Mucosa of gallbladder (tissue), 1 donor: ENCODE measurements at places on chromosomes 16 and 17.

- DNase-seq = no peak
Measured at GRCh38 chr16:86202267-86202666, 303.3 kb downstream of the IRF8 start.

- DNase-seq = peak; percentile 83
Measured at GRCh38 chr17:78250891-78251772, 19.7 kb downstream of the TMEM235 start.

DNA sequence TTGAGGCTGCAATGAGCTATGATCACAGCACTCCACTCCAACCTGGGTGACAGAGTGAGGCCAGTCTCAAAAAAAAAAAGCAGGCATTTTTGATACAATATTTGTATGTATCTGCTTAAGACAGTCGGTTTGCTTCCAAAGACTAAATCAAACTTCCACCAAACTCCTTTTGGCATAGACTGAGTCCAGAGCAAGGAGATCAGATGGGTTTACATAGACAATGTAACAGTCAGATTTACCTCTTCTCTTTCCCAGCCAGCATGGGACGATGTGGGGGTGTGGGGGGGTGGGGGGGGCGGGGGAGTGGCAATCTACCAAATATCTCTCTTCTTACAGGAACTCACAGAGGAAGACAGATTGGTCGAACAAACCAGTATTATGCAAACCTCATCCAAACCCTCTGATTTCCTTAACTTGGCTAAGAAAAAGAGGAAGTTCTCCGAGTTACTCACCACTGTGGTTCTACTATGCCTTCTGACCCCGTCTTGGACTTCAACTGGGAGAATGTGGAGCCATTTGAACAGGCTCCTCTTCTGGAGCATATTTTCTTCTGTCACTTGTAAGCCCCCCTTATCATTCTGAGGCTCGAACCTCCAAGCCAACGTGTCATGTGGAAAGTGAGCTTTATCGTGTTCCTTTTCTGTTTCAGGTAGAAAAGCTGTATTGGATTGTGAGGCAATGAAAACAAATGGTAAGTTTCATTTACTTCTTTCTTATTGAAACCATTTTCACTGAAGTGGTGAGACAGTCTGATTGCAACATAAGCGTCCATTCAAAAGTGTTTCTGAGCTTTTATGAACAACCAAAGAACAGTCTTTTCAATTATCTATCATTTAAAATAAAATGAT is at the start of gene MILR1:
Gene MILR1 (plus strand): TSS at position 451 of the 848 bp plus-strand sequence. CDS start 54 bp downstream, at position 505.
- DNase-seq = peak; percentile 65

- DNase-seq = peak; percentile 86
Measured at GRCh38 chr17:77319211-77320043, 178.7 kb downstream of the SEC14L1 start.

GRCh38 chr16:64440005-64440404 is 681.9 kb downstream of the CDH11 start:
- DNase-seq = no peak

GRCh38 chr16:30000735-30001631 is 4.9 kb downstream of the INO80E start:
- no peak for DNase-seq

GRCh38 chr17:49035470-49036269 is 38.5 kb downstream of the IGF2BP1 start:
- DNase-seq = peak; percentile 35

DNA sequence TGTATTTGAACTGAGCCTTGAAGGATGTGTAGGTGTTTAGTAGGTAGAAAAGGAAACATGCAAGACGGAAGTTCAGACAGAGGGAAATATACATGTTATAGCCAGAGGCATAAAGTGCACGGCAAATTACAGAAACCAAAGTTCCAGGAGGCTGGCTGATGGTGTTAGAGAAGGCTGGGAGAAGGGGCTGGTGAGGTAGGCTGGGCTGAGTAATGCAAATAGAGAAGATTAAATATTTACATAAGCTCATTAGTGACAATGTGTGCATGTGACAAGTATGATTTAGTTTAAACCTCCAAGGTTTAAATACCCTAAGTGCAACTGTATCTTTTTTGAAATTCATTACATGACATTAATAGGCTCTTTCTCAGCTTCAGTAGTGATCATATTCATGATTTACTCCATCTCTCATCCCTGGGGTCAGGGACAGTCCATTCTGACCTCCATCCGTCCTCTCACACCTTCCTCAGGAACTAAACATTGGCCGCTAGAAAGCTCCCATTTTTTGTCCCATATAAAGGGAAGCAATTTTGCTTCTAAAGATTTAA is 399.8 kb upstream of the SALL1 start:
- no peak for DNase-seq

DNA sequence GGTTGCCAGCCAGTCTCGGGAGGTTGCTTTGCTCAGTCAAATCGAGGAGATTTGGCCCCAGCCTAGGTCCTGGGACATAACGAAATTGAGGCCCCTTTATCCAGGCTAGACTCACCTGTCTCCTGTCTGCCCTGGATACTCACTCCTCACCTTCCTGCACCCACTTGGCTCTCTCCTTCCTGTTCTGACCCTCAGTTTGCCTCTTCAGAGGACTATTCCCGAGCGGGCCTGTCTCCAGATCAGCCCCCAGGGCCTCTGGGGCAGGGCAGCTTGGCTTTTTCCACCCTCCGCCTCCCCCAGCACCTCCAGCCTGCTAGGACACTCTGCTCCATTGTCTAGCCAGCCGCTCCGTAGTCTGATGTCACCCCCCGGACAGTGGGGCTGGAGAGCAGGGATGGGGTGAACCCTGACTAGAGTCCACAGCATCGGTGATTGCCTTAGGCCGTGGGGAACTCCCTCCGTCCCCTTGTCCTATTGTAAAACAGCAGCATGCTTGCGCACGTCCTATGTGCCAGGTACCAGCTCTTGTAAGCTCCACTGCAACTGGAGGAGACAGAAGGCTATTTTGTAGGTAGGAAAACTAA is 8.8 kb downstream of the WFIKKN2 start:
- DNase-seq = no peak

GRCh38 chr17:48910370-48910769 is 2.2 kb downstream of the UBE2Z start:
- no peak for DNase-seq

- no peak for DNase-seq
Measured at GRCh38 chr16:3971706-3972105, 91.2 kb upstream of the CREBBP start.

GRCh38 chr17:41736983-41737679 is 2.7 kb upstream of the HAP1 start:
- no peak for DNase-seq

GRCh38 chr16:66399930-66400329 is 27.2 kb upstream of the BEAN1 start:
- no peak for DNase-seq

DNA sequence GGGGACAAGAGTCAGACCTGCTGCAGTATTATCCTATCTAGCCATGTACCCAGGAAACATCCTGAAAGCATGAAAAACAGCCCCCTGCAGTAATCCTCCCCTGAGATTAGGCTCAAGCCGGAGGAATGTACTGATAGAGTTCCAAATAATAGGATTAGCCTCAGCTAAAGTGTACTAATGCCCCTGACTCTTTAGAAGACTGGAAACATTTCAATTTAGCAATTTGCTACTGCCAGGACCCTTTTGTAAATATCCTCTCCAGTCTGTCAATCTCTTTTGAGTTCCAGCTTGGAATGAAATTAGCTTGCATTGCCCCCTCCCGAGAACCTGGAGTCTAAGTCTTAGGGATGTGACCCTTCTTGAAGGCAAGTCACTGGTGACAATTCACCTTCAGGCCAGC is 110.8 kb upstream of the DNAH9 start:
- DNase-seq = no peak

DNA sequence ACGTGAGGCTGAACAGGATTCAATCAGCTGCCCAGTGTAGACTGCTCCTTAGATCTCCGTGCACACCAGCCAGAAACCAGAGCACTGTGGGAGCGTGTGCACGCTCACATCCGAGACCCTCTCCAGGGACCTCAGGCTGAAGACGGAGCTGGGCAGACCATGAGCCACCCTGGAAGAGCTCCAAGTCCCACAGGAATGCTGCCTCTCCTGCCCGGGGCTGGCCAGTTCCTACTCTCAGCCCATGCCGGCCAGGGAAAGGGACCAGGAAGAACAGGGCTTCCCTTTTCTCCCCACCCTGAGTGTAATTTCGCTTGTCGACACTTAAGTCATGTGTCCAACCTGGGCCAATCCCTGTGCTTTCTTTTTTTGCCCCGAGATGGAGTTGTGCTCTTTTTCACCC is 6.9 kb downstream of the ALYREF start:
- no peak for DNase-seq

- no peak for DNase-seq
Measured at GRCh38 chr17:62775876-62776275, 32.2 kb downstream of the MARCHF10 start.

GRCh38 chr16:71426069-71426879 is 15.6 kb downstream of the TLE7 start:
- DNase-seq = no peak

- no peak for DNase-seq
Measured at GRCh38 chr17:63693411-63694113, 6.4 kb downstream of the LIMD2 start.

DNA sequence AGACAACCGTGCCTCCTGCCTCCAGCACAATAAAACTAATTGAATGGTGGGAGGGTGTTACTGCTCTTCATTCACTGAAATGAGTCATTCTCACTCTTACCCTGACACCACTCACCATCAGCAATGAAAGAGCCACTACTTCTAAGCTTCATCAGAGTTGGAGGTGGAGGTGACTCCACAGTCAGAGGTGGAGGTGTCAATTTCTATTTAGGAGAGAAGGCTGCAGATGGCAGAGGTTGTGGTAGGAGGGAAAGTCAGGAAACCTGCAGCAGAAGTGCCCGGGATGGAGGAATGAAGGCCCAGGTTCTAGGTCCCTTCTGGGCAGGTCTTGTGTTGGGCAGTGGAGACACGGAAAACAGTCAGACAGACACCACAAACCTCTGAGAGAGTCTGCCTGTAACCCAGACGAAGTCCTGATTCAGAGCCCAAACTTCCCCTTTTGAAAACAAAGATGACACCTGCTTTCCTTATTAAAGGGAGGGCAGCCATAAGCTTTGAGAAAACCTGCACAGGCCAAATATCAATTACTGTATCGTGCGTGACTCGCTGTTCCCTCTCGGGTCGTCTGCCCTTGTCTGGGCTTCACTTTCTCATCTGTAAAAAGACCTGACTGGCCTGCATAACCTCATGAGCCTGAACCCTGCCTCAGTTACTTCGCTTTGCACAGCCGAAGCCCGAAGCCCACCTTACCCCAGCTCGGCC is 668 bp downstream of the ATPAF2 start:
- DNase-seq = no peak
